Activated CD4-positive, alpha-beta T cell treated with anti-CD3 and anti-CD28 coated beads, Interleukin-2, Interleukin-4, amounts not matched to agents 100 ng/mL and 50 ng/mL, durations not matched to agents 16 hours and 8 hours (primary cell): ENCODE measurements at places on chromosomes 3 and 15.
A peak's percentile ranks its signal among the peaks of the same experiment; 100 is the strongest.

GRCh38 chr3:192816351-192816750 lies 89.0 kb upstream of the FGF12 start:
- peak; percentile 49 for DNase-seq

- no peak for DNase-seq
These were observed 32.5 kb upstream of the ICE2 start for GRCh38 chr15:60511351-60512031.

GRCh38 chr15:96412045-96412905 lies 81.8 kb downstream of the NR2F2 start:
- no peak for DNase-seq

DNA sequence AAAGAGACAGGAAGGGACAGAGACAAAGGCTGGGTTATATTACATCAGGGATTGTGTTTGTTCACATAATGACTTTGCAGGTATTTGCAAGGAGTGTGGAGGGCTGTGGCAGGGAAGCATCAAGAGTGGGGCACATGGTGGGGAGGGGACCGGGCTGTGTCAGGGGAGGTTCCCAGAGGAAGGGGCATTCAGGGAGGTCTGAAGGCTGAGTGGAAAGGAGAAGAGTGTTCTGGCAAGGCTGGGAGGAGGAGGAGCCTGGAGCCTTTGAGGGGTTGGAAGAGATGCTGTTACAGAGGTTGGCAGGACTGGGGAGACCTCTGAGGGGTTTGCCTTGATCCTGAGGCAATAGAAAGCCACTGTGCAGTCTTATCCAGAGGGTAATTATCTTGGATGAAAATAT lies 49.4 kb downstream of the EXOG start:
- no peak for DNase-seq

GRCh38 chr3:22453906-22454535 lies 703.0 kb upstream of the ZNF385D start:
- DNase-seq = no peak

GRCh38 chr3:21672303-21672702 lies 78.7 kb downstream of the ZNF385D start:
- DNase-seq = no peak

GRCh38 chr15:37206690-37207089 lies 106.3 kb upstream of the MEIS2 start:
- no peak for DNase-seq

DNA sequence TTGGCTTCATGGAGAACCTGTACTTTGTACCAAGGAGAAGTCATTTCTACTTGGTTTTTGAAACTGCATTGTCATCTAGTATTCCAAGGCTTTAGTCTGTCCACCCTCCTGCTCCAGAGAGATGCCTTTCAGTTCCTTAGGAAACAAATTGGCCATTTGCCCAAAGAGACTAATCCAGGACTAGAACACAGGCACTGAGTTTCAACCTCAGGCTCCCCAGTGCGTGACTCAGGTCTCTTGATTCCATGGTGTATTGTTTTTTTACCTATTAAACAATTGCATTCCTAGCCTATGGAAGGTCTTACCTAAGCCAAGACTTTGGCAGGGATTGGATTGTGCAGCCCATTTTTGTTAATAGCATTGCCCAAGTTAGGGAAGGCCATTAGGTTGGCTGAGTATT lies 214.8 kb upstream of the CTDSPL start:
- no peak for DNase-seq

- DNase-seq = no peak
These were observed 18.2 kb downstream of the PEX5L start for GRCh38 chr3:180018543-180018942.

GRCh38 chr3:5813521-5813920 lies 626.0 kb downstream of the EDEM1 start:
- DNase-seq = no peak

DNA sequence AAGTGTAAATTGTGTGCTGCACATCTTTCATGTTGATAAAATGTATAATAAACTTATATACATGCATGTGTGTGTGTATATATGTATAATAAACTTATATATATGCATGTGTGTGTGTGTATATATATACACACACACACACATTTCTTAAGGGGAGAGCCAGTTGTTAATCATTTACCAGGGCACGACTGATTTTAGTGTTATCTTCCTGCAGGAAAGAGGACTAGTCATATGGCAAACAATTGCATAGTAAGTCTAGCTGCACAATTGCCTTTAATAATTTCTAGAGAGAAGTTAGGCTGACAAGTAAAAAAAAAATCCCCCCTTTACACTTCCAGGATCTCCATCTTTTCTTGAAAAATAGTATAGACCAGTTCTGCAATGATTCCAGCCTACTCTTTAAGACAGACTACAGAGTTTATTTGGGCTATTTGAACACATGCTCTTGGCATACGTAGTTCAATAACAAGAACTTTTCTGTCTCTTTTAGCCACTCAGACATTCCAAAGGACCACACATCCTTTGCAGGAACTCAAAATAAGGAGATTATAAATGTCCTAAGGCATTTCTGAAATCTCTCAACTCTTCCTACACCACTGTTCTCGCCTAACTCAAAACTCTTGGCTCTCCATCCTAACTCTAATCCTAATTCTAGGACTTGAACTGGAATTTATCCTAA lies 163.6 kb upstream of the SETMAR start:
- DNase-seq = no peak

DNA sequence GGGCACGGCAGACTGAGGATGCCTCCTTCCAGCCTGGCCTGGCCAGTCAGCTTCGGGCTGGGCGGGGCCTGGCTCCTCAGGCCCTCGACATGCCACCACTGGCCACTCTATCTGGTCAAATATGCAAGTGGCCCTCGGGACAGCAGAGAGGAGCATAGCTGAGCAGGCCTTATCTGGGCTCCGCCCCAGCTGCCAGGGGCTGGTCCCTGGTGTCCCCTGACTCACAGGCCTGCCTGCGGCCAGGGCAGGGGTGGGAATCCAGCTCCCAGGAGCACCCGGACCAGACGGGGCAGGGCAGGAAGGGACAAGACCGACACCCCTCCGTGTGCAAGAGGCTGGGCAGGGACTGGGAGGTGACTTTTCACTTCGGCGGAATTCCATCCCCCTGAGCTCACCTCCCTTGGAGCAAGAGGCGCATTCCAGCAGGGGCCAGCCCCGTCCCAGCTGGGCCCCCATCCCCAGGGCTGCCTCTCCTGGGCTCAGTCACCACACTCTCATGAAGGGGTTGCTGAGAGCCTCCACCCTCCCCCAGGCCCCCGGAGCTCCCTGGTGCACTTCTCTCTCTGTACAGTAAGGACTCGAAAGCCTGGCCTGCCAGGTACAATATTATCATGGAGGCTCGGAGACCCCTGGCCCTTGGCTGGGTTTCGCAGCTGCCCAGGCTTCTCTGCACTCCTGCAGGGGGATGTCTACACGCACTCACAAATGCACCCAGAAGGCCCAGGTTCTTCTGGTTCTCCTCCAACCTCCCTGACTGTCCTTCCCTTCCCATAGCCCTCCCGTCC lies 29.5 kb downstream of the WNT7A start:
- DNase-seq = no peak

GRCh38 chr3:115211810-115212492 lies 64.9 kb upstream of the ZBTB20 start:
- DNase-seq = no peak

DNA sequence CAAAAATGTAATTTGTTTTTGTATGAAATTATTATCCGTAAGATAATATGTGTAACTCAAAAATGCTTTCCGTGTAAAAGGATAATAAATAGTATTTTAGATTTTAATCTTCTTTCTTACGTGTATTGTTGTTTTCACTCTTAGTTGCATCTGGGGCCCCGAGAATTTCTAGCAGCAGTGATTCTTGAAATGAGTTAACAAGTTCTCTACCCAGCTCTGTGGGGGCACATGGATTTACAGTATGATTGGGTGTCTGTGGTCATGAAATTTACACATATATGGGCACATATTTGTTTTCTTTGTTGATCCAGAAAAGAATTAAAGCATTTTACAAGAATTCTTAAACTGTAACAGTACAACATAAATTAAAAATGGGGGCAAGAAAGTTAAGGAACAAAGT lies 145.9 kb upstream of the LRRFIP2 start:
- DNase-seq = peak; percentile 88

GRCh38 chr3:128094295-128095151 lies 29.1 kb downstream of the RUVBL1 start:
- no peak for DNase-seq

DNA sequence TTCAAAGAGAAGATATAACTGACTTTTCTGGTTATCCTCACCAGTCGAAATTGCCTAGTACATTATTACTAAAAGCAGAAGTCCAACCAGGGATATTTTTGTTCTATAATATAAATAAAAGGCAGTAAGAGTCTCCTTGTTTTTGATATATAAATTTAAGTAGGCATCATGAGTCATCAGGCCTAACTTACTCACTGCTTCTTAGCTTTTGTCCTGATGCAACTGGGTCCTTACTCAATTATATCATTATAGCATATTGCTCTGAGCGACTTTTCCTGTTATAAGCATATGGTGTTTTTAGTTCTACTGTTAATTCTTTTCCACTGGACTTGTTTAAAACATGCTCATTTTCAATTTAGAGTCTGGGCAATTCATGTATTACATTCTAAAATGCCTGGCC lies 910.1 kb downstream of the MCTP2 start:
- no peak for DNase-seq

DNA sequence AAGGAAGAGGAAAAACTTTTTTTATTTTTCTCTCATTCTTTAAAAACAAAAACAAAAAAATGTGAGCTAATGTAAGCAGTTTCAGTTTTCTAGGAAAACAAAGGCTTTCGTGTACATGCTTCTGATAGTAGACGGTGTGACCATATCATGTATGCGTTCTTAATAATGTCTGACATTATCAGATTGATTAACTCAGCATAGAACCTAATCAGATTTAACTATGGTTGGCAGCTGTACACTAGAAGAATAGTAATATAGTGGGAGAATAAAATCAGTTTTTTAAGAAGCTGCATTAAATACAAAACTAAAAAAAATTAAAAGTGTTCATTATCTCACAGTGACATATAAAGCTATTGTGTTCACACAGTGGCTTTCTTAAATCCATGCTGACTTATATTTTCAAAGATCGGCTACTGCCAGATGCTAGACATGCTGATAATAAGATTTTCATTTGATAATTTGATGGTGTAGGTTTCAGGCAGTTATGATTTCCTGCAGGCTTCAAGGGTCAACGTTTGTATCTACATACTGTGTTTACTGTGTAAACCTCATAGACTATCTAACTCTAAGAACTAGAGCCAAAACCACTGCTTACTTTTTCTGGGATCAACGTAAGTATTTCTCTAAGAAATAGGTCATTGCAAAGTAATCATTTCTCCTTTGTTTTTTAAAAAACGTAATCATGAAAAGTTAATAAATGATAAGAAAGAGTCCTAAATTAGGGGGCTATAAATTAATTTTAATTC lies 74.0 kb downstream of the UBE2E2 start:
- no peak for DNase-seq

GRCh38 chr15:92578096-92578835 lies 77.3 kb downstream of the FAM174B start:
- DNase-seq = no peak

DNA sequence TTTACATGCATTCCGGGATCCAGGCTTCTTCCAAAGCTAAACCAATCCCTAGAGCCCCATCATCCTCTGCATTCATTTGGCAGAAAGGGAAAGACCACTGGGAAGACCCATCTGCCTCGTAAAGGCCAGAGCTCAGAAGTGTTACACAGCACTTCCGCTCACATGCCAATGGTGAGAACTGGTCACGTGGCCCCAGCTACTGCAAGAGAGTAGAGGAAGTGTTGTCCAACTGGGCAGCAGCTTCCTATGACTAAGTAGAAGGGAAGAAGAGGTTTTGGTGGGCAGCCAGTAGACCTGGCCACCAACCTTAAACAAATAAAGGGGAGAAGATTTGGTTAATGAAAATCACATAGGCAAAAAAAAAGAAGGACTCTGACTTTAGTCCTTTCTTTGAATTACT lies 74.4 kb upstream of the PPP2R3A start:
- DNase-seq = no peak

- DNase-seq = no peak
These were observed 235.1 kb upstream of the CFAP20DC start for GRCh38 chr3:59284926-59285325.

- DNase-seq = no peak
These were observed 53.6 kb upstream of the SYN2 start for GRCh38 chr3:11950576-11950975.

- peak; percentile 72 for DNase-seq
These were observed 3.4 kb downstream of the PARP9 start for GRCh38 chr3:122560680-122561079.

DNA sequence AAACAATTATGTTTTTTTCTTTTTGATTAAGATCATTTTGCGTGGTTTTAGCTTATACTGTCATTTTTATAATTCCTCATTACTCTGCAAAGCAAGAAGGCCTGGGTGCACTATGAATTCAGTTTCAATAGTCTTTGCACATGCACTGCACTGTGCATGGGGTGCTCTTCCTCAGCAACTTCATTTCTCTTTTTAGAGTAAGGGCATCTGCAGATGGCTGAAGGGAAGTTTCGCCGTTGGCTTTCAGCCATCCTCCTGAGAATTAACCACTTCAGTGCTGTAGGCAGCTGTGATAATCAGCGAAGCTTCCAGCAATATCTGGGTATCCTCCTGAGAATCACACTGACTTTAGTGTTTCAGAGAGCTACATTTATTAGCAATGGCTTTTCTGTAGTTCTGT lies 284.8 kb downstream of the GBE1 start:
- no peak for DNase-seq

DNA sequence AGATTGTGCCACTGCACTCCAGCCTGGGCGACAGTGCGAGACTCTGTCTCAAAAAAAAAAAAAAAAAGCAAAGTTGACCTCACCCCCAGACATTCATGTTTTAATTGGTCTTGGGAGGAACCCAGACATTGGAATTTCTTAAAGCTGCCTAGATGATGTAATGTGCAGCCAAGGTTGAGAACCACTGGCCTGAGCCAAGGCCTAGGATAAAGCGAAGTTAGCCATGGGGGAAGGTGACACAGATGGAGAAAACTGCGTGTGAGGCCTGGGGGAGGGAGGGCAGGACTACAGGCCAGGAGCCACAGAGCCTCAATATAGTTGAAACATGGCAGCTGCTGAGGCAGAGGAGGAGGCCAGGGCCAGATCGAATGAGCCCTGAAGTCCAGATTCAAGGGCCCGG lies 21.0 kb downstream of the GLB1 start:
- no peak for DNase-seq

DNA sequence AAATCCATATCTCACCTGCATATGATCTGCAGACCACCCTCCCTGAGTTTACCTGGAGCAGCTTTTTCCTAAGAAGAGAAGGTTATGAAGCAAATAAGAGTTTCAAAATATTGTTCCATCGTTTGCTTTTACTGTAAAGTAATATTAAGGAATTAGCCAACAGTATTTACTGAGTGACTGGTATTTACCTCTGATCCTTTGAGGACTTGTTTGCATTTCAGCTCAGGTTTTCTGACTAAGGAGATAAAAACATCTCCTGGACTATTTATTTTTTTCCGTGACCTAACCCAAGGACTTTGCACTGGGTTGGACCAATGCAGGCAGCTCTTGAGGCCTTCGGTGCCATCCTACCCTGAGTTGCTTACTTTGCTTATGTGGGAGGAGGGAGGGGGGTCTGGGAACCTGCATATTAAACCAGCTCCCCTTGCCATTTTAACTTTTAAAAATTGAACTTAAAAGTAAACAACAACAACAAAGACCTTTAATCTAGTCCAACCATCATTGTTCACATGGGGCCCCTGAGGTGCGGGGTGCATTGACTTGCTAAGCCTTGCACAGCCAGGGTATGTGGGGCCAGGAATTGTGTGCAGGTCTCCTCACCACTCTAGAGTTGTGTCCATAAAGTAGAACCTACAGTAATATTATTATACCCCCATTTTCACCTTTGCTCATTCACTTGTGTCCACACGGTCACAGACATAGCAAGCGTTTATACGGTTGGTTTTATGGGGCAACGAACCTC lies 39.3 kb downstream of the TRAK1 start:
- no peak for DNase-seq

- DNase-seq = peak; percentile 31
These were observed 8.4 kb downstream of the ITGB5 start for GRCh38 chr3:124878561-124879336.
